LHCN-M2 (cell line): ENCODE measurements at places on chromosomes 6 and 20.

- DNase-seq: no peak
Observed at GRCh38 chr6:36314221-36315014, 22.3 kb downstream of the BNIP5 start.

- DNase-seq: no peak
Observed at GRCh38 chr20:61887596-61888093, 178.0 kb downstream of the TAF4 start.

- no peak for DNase-seq
Observed at GRCh38 chr6:40395066-40395697, 192.0 kb downstream of the LRFN2 start.

DNA sequence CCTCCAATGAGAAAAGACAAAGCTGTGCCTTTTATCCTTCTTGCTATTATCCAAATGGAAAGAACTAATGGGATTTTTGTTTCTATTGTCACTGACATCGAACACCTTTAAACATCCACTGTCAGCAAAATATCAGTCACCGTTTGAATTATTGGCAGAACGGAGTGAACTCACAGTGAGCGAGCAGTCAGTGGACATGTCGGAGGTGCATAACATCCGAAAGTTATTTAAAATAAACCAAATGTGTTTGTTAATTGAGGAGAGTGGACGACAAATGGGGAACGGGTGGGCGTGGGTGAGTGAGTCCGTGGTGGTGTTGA, 38.8 kb downstream of the PMEPA1 start:
- DNase-seq: no peak

- DNase-seq: no peak
Observed at GRCh38 chr6:158810155-158811095, 8.7 kb downstream of the EZR start.
